Pancreas (tissue), 10 donors: ENCODE measurements at places on chromosomes 2 and 18. TPM values are rescaled to one million over a fixed set of nuclear protein-coding genes. Genes with fewer than 3 reads are reported as not detected.

DNA sequence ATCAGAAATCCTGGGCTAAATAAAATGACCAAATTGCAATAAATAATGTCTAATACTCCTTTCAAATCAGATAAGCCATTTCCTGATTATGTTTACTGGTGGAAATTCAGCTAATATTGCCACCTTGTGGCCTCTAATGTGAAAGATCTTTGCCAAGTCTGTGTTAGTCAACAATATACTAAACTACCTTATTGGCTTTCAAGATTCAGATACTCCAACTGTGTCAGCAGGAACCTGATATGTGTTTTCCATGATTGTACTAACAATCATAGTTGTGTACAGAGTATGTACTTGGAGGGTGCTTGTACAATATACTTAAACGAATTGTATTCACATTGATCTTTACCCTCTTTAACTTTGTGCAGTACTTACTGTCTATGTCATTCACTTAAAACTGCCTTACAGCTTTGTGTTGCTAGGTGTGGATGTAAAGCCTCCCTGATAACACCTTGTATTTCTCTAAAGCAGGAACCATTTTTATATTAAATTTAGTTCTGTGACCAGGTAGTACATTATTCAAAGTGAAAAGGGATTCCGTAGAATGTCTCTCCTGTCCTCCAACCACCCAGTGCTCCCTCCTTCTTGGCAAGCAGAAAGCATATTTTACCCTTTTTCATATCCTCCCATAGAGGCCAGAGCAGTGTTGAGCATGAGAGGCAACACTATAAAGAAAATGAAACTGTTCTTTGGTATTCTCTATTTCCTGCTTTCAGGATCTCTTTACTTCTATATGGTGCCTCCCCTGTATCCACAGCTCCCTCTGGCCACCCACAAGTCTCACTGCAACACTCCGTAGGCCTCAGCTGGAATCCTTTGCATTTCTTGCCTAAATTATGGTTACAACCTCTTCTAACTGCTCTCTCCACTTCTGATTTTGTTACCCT, 75.2 kb upstream of the C2orf15 start:
- DNase-seq = peak; percentile 26

KCTD18 gene
- total RNA-seq = 9.9 TPM

DNA sequence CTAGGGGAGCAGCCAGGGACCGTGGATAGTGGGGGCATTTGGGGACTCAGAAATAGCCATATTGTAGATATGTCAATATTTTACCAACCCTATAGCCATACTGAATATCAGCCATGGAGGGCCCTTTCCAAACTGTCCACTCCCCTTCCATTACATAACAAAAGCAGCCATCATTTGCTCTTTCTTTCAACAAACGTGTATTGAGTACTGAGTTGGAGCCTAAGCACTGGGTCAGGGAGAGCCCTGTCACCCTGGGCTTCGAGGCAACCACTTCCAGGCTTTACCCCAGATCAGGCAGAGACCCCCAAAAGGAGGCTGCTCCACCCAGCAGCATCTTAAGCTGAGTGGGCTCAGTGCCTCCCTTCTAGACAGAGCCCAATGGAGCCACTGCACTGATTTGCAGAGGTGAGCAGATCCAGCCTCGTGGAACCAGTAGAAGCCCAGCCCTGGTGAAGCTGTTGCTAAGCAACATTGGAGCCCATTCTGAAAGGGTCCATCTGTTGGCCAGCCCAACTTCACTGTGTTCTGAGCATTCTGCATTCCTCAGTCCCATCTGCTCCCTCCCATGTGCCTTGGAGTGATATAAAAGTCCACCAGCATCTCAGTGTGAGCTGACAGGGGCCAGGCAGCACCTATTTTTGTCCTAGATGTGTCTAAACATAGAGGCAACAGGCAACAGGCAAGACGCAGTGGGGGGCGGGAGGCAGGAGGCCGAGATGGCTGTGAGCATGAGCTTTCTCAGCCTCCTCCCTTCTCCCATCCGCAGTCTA, 112.1 kb downstream of the PLB1 start:
- DNase-seq = peak; percentile 26

UGT1A8 gene
- not detected for total RNA-seq
